ENCODE measurements at places on chromosomes 11 and 22.

DNA sequence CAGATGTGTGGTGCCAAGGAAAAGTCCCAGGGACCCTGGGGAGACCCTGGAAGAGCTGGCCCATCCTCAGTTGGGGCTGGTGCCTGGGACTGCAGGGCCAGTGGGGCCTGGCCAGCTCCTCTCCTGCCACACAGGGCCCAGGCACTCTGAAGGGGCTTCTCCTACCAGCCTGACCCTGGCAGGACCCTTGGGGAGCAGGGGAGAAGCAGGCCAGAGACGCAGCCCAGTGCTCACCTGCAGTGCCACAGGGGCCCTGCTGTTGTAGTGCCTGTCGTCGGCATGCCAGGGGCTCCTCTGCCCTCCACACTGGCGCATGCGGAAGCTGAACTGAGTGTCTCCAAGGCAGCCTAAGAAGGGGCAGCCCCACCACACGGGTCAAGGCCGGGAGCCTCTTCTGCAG lies 9.1 kb downstream of the DENND6B start:
- DNase-seq: no peak

- no peak for DNase-seq
Measured at GRCh38 chr22:28250036-28250695, 331.1 kb upstream of the PITPNB start.

DNA sequence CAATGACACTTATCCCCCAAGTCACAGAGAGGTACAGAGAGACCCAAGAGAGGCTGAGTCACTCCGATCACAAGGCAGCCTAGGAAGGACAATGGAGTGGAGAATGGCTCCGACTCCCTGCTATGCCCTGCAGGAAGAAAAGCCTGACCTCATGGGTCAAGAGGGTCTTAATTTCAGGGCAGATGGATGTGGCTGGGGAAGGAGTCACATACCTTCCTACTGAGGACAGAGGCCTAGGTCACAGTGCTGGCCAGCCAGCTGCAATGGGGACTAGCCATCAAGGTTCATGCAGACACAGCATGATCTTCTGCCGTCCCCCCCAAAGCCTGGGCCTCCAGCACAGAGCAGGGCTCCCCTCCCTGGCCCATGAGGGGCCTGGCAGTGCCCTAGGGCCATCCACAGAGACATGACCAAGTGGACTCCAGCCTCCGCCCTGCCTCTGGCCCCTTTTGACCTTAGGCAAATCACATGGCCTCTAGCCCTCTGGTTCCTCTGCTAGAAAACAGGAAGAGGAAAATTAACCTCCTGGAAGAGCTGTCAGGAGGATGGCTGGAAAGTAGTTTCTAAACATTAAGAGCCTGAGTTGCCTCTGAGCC lies 1.8 kb downstream of the ARRB1 start:
- no peak for DNase-seq

DNA sequence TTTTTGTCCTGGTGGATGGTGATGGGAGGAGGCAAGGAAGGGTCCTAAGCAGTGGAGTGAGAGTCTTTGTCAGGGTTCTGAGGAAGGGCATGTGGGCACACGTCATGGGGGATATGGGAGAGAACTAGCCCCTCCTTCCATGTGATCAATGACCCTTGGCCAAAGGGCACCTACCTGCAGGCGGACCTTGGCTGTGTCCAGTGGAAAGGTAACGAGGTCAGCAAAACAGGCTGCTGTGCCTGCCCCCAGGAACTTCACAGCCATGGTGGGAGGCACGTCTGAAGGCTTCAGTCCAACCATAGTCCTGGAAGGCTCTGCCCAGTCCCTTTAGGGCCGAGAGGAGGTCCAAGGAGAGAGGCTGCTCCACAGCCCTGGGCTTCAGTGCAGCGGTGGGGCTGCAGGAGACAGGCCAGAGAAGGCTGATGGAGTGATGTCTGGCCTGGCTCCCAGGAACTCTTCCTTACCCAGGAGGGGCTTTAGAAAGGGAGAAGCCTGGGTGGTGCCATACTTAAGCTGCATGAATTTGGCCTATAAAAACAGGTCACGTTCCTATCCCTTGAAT lies 2.1 kb downstream of the UCP3 start:
- peak; percentile 22 for DNase-seq

DNA sequence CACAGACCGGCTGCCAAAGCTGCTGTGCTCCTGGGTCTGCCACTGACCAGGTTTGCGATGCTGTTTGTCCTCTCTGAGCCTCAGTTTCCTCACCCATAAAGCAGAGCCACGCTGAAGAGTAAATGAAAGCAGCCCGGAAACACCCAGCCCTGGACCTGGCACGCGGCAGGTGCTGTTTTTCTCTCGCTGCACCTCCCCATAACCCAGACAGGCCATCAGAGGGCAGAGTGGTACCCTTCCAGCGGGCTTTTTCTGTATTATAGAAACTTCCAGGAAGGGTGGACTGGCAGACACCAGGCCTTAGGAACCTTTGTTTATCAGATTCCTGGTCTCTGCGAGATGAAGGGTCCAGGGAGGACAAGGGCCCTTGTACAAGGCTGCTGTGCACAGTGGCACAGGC lies 17.9 kb upstream of the FGF19 start:
- no peak for DNase-seq

DNA sequence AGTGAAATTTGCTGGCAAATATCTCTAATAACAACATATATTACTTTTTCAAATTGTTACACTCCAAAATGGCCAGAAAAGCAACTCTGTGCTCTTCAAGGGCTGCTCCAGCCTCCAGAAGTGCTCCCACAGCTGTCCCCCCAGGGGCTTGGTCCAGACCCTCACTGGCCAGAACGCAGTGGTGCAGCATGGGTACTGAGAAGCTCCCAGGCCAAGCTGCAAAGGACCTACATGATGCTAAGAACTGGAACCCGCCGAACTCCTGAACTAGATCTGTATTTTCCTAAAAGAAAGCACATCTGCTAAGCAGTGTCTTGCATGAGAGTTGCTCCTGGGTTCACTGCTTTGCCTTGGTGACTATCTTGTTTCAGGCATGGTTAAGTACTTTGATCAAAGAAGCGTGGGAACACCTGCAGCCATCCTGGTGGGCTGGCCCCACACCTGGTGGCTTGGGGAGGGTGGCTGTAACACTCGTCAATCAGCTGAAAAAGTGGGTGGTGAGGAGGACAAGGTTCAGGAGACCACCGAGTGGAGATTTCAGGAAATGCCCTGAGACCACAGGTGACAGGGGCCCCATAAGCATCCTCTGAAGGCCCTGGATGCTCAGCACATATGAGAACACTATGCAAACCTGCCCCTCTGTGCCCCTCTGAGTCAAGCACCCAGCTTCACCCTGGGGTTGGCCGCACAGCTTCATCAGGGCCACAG lies 72.7 kb upstream of the PITPNB start:
- no peak for DNase-seq

DNA sequence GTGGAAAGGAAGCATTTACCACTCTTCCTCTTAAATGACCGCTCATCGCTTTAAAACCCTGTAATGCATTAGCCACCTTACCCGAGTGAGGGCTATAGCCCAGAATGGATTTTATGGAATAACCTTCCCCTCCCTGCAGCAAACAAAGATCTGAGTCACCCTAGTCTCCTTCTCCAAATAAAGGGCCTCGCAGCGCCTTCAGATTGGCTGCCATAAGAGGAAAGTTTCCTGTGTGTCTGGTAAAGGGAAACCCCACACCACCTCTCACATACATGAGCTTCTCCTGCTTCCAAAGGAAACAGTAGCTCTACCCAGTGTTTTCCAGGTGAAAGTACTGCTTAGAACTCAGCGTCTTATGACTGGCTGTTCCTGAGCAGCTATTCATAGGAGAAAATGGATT lies 47.8 kb downstream of the PPP2R1B start:
- no peak for DNase-seq

- DNase-seq: no peak
Measured at GRCh38 chr11:102784380-102784779, 4.0 kb upstream of the MMP10 start.

- DNase-seq: no peak
Measured at GRCh38 chr11:64173616-64174355, 7.9 kb upstream of the MACROD1 start.

DNA sequence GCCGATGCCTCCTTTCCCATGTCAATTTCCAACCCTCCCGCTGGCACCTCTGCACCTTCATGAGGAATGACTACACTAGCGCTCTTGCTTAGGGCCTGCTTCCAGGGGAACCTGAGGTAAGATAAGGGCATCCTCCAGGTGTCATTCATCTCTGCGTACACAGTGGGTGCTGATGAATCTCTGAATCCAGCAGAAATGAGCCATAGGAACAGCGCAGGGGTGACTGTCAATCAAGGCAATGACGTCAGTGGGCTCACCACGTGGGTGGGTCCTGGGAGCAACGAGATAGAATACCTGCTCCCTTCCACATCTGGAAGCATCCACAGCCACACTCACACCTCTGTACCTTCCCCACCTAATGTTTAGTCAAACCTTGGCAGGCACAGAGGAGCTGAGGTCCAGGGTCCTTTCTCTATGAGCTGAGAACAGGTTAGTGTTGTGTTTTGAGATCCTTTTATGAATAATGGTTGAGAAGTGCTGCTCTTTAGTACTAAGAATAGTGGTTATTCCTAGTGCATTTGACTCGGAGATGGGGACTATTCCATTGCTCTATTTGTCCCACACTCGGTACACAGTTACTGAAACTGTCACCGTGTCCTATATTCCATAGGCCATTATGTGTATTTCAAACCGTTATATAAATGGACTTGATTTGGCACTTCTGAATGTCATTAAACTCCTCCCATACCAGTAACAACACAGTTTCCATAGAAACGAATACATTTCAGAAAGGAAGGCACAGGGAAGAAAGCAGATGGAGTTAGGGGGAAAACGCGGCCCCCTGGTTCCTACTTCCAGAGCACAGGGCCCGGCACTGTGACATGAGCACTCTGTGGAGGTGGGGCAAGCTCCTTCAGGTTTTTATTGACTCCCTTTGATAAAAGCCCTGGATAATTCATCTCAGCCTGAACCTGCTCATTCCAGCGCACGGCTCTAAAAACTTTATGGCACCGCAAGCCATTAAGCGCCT lies 193.4 kb downstream of the ST3GAL4 start:
- no peak for DNase-seq

DNA sequence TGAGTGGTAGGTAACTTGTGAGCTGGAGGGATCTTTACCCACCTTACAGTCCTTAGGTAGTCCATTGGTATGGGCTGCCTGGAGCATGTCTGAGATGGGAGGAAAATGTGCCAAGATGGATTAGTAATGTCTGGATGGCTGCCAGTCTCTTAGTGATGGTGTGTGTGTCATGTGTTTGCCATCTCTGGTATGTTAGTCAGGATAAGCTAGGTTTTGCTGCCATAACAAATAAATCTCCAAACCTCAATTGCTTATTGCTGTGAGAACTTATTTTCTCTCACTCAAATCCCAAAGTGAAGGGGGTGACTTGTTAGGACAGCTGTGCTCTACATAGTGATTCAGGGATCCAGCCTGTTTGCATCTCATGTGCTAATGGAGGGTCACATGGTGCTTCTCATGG lies 40.9 kb upstream of the MYEOV start:
- DNase-seq: no peak

DNA sequence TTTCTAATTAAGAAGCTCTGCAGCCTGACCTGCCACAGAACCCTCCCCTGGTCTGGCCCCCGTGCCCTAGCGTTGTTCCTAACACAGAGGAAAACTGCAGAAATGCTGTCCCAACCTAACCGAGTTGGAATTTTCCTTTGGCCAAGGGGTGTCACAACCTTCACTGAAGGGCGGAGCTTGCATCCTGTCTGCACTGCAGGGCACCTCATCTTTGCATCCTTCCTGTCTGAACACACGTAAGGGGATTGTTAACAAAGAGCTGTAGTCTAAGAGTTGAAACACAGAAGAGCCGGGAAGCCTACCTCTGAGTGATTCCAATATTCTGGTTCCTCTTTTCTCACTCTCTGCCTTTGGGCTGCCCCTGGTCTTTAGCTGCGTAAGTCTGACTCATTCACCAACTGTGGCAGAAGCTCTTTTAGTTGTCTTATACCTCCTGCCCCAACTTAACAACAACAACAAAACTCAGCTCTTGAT lies 1.6 kb downstream of the DIXDC1 start:
- DNase-seq: peak; percentile 57

DNA sequence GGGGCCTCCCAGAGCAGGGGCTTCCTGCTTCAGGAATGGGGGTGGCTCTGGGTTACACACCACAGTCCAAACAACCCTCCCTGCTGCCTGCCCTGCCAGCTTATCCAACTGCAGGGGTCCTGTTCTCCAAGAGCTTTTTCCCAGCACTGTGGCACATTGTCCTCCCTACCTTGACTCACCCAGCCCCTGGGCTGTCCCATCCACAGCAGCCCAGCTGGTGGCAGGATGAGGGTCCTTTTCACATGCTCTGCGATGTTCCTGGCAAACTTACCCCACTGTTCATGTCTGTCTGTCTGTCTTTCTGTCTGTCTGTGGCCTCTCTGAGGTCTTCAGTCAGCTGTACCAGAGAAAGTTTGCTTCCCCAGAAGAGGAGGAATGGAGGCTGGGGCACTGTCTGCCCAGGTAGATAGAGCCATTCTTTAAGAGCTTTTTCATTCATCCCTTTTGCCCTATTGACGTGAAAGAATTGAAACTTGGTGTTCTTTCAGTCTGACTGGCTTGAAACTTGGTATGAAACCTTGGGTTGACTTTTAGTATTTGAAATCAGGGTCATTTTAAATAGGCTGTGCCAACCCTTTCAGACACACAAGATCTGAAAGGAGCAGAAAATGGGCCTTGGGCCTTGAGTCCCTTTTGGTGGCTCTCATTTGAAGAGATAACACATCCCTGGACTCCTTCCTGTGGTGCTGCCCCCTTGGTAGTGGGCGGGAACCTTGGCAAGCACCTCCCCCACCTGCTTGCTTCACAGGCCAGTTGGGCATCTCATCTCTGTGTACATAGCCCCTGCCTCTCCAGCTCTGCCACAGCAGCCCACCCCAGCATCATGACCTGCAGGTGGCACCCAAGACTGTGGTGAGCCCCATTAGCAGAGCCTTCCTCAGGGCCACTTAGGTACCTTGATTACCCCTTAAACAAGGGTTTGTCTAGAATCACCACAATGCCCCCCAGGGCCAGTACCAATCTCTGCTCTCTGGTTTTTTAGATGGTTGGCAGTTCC lies 74.6 kb upstream of the SUSD2 start:
- DNase-seq: peak; percentile 43

GRCh38 chr11:26704249-26704648 lies 17.6 kb downstream of the SLC5A12 start:
- DNase-seq: no peak

DNA sequence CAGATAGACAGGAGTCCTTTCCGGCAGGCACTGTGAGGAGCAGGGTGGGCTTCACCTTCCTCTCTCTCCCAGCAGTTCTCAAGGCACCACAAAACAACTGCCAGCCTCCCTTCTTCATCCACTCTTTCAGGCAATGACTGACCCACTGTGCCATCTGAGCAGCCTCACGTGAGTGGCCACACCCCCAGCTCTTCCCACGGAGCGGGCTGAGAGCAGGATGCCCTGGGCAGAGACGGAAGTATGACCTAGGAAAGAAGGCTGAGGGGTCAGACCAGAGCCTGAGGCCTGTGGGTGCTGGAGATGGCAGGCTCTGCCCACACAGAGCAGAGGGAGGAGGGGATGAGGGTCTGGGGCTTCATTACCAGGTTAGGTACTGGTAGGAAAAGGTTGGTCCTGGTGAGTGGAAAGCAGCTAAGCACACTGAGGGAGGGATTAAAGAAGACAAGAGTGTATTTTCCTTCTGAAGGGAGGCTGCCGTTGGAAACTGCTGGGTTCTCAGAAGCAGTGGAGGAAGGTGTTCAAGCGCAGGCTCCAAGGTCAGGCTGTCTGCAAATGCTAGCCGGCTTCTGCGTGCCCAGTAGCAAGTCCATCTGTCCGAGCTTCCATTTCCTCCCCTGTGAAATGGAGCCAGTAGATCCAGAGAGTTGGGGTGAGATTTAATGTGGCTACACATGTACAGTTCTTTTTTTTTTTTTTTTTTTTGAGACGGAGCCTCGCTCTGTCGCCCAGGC lies 4.6 kb downstream of the NLRP6 start:
- peak; percentile 37 for DNase-seq

GRCh38 chr11:2443406-2443805 lies 908 bp downstream of the TRPM5 start:
- DNase-seq: no peak

All from stimulated activated CD8-positive, alpha-beta memory T cell treated with anti-CD3 and anti-CD28 coated beads, Interleukin-4, amount 100 ng/mL, for 48 hours (primary cell).